H4 (cell line): ENCODE measurements at places on chromosomes 6 and 20.

DNA sequence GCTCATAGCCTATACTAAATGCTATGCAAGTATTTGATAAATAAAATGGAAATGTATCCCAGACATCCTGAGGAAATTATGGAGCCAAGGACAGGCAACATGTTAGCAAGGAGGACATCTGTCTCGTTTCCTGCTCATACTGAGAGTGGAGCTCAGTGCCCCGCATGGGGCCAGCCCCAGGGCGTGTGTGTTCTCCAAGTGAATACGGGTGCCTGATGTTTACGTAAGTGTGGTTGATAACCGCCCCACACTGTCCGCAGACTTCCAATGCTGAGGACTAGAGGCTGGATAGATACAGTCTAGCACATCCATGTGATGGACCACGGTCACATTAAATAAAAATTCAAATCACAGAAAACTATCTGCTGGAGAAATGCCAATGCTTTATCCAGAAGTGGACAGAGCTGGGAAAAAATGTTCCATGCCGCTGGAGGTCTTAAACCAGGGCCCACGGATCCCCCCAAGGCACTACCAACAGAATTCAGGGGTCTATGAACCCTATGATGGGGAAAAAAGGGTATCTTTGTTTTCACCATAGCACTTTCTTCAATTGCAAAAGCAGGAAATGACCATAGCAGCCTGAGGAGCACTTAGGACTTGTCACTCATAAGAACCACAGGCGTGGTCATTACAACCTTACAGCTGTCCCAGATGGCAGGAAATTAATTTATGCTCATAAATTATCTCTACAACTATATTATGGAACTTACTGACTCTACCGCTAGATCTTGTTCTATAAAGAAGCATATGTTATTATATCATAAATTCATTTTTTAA is 24.9 kb downstream of the TGM2 start:
- peak; percentile 76 for DNase-seq

DNA sequence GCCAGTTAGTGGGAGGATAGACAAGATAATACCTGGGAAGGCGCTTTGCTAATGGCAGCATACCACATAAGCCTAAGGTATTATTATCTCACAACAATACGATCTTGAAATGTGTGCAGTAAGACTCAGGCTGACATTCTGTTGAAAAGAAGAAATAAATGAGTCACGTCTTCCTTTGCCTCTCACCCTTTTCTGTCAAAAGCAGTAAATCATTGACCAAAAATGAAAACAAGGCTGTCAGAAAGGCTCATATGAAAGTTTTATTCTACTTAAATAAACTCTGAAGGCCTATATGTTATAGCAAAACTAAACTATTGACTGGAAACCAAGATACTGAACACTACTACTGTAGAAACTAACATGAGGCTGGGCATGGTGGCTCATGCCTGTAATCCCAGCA is 43.1 kb upstream of the IL20RA start:
- DNase-seq, result no peak

GRCh38 chr6:52388790-52389189 is 26.8 kb downstream of the PAQR8 start:
- no peak for DNase-seq

- no peak for DNase-seq
Measured at GRCh38 chr20:20217621-20218020, 150.3 kb upstream of the INSM1 start.

DNA sequence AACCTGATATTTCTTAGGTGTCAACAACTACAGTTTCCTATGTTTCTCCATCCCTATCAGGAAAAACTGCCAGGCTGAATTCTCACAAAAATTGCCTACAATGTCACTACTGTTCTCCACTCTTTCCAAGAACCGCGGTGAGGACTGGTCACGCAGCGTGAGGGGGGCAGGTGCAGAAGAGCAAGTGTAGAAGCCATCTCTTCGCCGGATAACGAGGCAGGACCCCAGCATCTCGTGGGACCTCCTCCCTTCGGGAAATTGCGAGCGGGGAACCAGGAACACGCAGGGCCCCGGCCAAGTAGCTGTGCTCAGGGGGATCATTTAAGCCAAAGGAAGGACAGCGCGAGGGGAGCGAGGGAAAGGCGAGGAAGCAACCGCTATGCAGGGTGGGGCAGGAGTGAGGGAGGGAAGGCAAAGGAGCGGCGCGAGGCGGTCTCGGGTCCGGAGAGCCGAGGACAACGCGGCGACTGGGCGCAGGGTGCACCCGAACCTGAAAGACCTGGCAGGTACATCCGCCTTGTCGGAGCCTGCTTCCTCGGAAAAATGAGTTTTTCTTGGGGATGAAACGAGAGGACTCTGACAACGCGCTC is 559 bp downstream of the APMAP start:
- DNase-seq, result no peak

DNA sequence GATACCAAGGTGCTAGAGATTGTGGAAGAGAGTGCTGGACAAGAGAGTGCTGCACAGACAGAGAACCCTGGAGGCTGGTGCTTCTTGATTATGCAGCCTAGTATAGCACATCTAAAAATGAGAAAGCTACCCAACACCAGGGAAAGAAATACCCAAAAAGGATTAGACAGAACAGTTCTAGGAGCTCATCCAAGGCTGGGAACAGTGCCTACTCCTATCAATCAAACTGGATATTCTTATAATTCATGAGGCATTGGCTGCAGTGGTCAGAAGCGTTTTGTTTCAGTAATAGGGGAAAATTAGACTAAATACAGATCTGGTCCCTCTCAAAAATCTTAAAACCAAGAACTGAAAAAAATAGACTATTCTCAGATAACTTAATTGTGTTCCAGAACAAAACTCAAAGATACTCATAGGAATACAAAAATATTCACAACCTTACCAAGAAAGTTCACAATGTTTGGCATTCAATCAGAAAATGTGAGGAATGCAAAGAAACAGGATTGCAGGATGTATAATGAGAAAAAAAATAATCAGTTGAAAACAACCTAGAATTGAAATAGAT is 222.9 kb downstream of the EPHA7 start:
- no peak for DNase-seq

- DNase-seq, result no peak
Measured at GRCh38 chr6:32088487-32089049, 20.6 kb downstream of the TNXB start.

DNA sequence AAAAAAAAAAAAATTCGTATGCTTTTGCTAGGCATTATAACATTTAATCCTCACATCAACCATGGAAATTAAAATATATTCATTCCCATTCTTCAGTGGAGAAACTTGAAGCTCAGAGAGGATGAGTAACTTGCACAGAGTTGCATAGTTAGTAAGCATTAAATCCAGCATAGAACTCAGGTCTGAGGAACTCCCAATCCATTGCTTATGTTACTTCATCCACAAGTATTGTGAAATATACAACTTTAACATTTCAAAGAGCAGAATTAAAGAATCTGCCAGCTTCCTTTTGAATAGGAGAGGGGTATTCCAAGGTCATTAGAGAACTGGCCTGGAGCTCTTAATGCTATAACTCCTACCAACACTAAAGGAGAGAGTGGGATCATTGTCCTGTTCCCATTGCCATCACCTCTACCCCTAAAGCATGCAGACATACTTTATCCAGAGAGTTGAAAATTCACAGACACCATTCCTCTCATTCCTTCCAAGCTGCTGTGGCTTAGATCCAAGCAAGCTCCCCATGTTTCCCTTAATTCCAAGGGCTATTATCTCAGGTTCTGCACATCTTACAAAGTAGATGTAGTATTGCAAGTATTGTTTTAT is 91.9 kb downstream of the FLRT3 start:
- no peak for DNase-seq

- no peak for DNase-seq
Measured at GRCh38 chr6:169479783-169480495, 221.9 kb downstream of the WDR27 start.

DNA sequence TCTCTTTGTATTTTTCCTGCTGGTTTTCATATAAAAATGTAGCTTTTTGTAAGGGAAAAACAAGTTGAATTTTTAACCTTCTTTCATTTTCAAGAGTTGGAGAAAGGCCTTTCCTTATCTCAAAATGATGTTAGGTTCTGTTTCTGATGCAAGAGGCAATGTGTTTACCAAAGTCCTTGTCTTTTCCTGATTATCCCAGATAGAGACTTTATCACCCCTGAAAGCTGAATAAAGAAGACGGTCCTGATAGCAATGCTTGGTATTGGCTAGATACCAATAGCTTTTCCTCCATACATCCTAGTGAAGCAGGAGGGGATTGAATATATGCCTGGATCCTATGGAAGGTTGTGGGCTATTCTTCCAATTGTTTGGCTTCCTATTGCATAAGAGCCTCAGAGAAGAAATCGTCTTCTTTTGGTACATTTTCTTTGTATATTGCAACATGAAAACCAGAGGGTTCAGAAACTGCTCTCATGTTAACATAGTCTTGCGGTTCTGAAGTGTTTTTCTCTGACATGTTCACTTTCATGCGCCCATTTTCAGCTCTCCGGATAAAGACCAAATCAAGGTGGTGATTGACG is 5.5 kb downstream of the PNLDC1 start:
- no peak for DNase-seq

DNA sequence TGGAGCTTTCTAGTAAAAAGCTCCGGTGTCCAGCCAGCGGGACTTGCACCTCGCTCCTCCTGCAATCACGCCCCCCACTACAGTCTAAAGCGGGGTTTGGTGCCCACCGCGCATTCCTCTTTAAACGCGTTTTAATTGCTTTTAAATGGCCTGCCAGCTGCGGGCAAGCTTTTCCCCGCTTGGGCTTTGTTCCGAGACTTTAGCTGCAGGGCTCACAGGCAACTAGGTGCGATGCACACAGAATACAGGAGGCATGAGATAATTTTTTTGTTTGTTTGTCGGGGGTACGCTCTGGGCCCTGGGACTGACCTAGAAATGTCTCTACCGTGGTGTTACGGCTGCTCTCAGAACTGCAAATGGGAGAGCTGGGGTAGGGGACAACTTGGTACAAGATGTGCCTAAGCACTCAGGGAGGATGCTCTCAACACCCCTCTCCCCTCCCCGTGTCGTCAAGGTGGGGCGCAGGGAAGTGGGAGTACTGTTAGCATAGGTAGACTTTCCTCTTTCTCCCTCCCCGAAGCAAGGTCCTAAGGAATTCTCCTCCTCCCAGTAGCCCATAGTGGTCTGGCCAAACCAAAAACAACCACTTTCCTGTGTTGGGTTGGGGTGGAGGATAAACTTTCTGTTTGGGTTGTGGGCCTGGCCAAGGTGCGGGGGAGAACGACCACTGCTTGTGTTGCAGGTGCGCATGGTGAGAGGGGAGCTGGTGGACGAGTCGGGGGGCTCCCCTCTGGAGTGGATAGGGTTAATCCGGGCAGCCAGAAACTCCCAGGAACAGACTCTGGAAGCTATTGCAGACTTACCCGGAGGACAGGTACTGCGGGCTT is 1.6 kb downstream of the PRDM13 start:
- DNase-seq, result no peak

DNA sequence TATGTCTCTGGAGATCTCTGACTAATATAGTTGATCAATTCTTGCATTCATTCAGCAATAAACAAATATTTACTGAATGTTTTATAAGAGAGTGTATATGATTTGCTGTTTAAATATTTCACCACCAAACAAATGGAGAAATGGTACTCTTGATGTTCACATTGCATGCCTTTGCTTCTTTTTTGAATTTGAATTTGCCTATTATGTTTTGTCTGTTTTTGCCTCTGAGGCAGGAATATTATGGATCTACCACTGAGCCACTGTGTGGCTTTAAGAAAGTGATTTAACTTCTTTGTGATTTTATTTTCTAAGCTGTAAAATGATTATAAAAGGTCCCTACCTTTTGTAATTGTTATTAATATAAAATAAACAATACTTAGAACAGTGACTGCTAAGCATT is 345.0 kb downstream of the DOK5 start:
- no peak for DNase-seq

DNA sequence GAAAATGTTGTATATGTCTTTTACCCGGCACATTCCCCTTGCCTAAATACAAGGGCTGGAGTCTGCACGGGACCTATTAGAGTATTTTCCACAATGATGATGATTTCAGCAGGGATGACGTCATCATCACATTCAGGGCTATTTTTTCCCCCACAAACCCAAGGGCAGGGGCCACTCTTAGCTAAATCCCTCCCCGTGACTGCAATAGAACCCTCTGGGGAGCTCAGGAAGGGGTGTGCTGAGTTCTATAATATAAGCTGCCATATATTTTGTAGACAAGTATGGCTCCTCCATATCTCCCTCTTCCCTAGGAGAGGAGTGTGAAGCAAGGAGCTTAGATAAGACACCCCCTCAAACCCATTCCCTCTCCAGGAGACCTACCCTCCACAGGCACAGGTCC is 11.3 kb upstream of the MAPRE1 start:
- no peak for DNase-seq

- DNase-seq, result peak; percentile 35
Measured at GRCh38 chr6:24313251-24314141, 44.4 kb downstream of the DCDC2 start.

GRCh38 chr6:43978473-43979346 is 148.5 kb downstream of the MRPL14 start:
- no peak for DNase-seq

DNA sequence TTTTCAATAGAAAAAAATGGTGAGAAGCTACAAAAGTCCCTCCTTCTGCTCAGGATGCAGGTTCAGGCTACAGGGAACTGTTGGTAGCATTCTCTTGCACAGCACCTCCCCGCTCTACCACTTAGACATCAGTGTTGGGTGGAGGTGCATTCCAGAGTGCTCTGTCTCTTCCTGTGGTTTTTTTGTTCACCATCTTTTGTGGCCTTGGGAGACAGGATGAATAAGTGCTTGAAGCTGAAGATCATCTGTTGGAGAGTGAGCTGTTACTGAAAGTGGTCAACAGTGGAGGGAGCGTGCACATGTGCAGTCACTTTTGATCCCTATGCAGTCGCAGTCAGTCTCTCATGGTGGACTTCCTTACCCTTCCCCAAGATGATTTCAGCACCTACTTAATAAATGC is 16.6 kb upstream of the BTBD3 start:
- peak; percentile 43 for DNase-seq

DNA sequence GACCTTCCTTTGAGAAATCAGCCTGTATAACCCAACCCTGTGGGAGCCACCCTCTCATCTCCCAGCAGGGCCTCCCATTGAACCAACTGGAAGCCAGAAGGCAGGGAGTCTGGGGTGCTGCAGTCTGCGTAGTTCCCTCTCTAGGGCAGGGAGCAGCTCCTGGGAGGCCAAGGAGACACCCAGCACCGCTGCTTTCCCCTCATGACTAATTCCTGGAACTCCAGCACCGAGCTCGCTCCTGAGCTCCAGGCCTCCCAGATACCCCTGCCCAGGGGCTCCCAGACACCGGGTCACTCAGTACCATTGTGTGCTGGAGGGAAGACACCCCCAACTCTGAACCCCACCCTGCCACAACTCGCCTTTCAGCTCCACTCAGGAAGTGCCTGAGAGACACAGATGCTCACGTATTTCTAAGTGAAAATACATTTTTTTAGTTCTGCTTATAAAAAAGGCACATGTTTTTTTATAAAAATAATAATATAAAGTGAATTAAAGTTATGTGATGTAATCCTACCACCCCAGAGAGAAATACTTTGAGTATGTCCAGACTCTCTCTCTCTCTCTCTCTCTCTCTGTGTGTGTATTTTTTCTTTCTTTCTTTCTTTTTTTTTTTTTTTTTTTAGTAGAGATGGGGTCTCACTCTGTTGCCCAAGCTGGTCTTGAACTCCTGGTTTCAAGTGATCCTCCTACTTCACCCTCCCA is 17.5 kb downstream of the PIM1 start:
- DNase-seq, result no peak

- no peak for DNase-seq
Measured at GRCh38 chr20:62651285-62652021, 9.2 kb downstream of the SLCO4A1 start.
